RPMI7951 (cell line): ENCODE measurements at places on chromosomes 7 and 10. TPM values are rescaled to one million over a fixed set of nuclear protein-coding genes. Genes with fewer than 3 reads are reported as not detected.
A peak's percentile ranks its signal among the peaks of the same experiment; 100 is the strongest.

The PNLIPRP2 gene
- not detected in 2 replicates for total RNA-seq

DNA sequence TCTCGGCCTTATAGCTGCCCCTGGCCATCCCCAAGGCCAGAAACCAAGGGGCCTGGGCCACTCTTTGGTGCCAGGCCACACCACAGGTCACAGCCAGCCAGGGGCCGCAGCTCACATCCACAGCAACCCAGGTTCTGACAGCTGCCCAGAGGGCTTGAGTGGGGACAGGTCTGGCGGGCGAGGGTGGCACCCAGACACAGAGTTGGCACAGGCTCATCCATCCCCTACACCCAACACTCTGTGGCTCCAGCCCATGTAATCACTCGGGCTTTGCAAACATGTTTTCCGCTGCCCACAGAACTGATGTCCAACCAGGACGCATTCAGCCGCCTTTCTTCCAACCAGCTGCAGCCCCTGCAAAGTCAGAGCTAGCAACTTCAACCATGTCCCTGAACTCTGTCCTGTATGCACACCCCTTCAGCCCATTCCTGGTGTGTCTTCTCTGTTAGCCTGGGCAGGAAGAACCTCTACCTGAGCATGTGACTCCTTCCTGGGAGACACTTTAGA lies 57.7 kb upstream of the PPP2R2D start:
- DNase-seq, result no peak

- DNase-seq, result peak; percentile 29
These were observed 34.6 kb downstream of the MGAM start for GRCh38 chr7:142030294-142030693.

- DNase-seq, result peak; percentile 99
These were observed 49.1 kb downstream of the APBB1IP start for GRCh38 chr10:26486990-26487850.

The CYP26C1 gene
- not detected in 2 replicates for total RNA-seq

- no peak for DNase-seq
These were observed 20.7 kb downstream of the GBX1 start for GRCh38 chr7:151146761-151147160.

The SP4 gene
- total RNA-seq, result 12.8 and 14.3 TPM in 2 replicates

GRCh38 chr10:21506351-21506750 lies 19.1 kb downstream of the SKIDA1 start:
- no peak for DNase-seq

- DNase-seq, result no peak
These were observed 101.8 kb upstream of the STRIP2 start for GRCh38 chr7:129332254-129333035.

GRCh38 chr10:69503896-69504265 lies 52.6 kb downstream of the TSPAN15 start:
- DNase-seq, result no peak

DNA sequence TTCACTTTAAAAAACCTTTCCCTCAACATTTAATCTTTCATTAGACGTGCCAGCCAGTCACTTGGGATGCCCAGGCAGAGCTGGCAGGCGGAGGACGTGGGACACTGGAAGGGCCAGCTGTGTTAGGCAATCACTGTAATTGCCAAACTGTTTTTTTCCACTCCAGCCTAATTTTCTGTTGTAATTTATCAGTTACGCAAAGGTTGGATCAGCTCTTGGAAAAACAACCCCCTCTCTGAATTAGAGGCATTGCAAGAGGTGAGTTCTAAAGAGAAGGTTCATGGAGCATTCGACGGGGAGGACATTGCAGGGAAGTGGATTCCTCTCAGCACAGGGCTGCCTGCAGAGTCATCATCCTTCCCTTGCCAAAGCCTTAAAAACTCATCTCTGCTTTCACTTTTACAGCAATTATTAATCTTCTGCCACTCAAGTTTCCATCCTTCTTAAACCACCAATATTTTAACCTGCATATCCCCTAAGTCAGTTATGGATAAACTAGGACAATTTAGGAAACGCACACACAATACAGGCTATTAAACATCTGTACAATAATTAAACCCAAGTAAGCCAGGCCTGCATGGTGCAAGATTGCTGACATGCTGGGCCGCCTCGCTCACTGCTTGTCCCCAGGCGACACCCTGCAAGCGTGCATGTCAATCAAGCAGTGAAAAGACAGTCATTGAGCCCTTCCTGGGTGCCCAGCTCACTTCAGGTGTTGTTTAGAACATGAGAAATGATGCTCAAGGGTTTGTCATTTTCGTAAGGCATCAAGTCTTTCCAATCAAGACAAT lies 272.3 kb upstream of the RNF32 start:
- no peak for DNase-seq

The THNSL1 gene
- total RNA-seq, result 4.5 and 4.8 TPM in 2 replicates

GRCh38 chr7:131518626-131519025 lies 37.8 kb downstream of the PODXL start:
- DNase-seq, result no peak

GRCh38 chr7:104960741-104961448 lies 53.1 kb upstream of the KMT2E start:
- no peak for DNase-seq

The CLRN3 gene
- not detected in 2 replicates for total RNA-seq

GRCh38 chr7:24733414-24734060 lies 23.7 kb downstream of the GSDME start:
- no peak for DNase-seq

The ZNF485 gene
- total RNA-seq, result 4.1 and 5.2 TPM in 2 replicates

The STAMBPL1 gene
- 38.7 and 41.3 TPM in 2 replicates for total RNA-seq

The IFIT1 gene
- total RNA-seq, result 29.9 and 36.3 TPM in 2 replicates

The ADRA2A gene
- 0.10 and 0.24 TPM in 2 replicates for total RNA-seq

DNA sequence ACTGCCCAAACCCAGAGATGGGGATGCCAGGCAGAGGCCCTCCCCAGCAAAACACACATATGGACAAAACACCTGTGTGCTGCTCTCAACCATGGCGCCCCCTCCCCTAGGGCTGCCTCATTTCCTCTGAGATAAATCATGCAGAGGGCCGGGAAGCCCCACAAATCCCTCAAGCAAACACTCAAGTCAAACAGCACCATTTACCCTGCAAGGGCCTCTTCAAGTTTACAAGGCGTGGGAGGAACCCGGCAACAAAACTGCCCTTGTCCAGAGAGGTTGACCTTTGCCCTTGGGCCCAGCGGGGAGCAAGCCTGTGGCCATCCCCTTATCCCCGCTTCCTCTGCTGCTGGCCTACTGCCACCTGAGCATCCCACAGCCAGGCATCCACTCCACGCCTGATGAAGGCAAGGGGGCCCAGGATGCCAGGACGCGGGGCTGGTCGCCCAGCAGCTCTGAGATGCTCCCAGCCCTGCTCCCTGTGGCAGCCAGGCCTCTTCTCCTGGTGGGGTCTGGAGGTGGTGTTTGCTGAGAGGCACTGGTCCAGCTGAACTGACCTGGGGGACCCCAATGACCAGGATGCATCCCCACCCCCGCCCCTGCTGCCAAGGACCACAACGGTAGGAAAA lies 77.4 kb downstream of the DLG5 start:
- DNase-seq, result peak; percentile 10

DNA sequence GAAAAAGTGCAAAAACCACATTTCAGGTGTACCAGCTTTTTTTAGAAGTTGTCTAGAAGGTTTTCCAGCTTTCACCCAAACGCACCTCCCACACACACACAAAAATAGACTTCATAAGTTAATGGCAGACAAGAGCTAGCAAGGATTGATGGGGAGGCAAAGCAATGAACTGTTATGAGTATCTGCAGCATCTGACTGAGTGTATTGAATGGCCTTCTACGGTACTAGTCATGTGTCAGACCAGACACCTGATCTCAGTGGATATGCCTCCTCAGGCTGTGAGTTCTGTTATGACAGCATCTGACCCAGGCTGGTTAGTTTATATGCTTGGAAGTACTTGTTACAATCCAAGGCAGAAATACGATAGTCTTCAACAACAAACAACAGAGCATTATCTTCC lies 406.1 kb upstream of the AUTS2 start:
- DNase-seq, result no peak

The FKBP6 gene
- not detected in 2 replicates for total RNA-seq

- DNase-seq, result peak; percentile 83
These were observed 9.5 kb downstream of the CHST15 start for GRCh38 chr10:124083740-124084397.

- no peak for DNase-seq
These were observed 201.8 kb downstream of the FANK1 start for GRCh38 chr10:126098226-126098581.
